ENCODE measurements at places on chromosomes 5 and 9.

GRCh38 chr9:127915801-127916719, 781 bp downstream of the ST6GALNAC4 start:
- DNase-seq = no peak

GRCh38 chr9:14245901-14246525, 67.9 kb downstream of the NFIB start:
- DNase-seq = no peak

DNA sequence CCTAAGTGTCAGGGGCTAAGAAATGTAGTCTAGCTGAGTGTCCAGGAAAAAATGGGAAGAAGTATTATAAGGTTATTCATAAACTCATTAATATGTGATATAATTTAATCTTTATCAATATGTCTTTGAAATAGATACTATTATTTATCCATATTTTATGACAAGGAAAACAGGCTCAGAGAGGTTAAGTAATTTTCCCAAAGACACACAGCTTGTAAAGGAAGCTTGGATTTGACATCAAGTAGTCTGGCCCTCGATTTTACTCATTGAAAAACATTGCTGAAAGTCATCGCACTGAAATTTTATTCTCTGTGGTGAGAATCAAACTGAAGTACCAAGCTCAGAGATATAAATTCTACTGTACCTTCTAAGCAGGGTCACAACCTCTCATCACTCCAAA, 276.9 kb downstream of the MSX2 start:
- DNase-seq = no peak

- no peak for DNase-seq
These were observed 105.6 kb upstream of the DAPK1 start for GRCh38 chr9:87392086-87392485.

DNA sequence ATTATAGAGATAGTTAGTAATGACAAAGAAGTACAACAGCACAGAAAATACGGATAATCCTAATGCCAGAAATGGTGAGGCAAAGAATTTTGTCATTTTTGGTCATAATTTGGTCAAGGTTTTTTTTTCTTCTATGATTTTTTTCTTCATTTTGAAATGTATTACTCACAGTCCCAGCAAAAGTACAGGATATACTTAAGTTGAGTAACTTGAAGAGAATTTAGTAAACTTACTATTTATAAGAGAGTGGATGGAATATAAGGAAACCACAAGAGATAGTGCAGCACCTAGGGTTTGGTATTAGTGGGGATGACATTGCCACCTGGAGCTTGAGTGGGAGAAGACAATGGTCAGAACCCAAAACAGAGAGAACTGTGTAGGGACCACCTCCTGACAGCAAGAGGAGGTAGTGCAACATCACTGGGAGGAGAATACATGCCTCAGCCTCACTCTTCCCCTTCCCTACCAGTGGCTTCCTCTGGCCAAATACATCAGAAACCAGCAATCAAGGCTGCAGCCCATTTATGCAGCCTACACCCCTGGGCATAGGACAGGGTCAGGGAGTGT, 434.5 kb upstream of the TRPC7 start:
- DNase-seq = no peak

- DNase-seq = no peak
These were observed 66.3 kb upstream of the COL5A1 start for GRCh38 chr9:134575103-134575900.

- peak; percentile 69 for DNase-seq
These were observed 14.6 kb downstream of the PLEKHG4B start for GRCh38 chr5:106587-106986.

GRCh38 chr9:127613583-127613954, 1.5 kb downstream of the STXBP1 start:
- DNase-seq = no peak

DNA sequence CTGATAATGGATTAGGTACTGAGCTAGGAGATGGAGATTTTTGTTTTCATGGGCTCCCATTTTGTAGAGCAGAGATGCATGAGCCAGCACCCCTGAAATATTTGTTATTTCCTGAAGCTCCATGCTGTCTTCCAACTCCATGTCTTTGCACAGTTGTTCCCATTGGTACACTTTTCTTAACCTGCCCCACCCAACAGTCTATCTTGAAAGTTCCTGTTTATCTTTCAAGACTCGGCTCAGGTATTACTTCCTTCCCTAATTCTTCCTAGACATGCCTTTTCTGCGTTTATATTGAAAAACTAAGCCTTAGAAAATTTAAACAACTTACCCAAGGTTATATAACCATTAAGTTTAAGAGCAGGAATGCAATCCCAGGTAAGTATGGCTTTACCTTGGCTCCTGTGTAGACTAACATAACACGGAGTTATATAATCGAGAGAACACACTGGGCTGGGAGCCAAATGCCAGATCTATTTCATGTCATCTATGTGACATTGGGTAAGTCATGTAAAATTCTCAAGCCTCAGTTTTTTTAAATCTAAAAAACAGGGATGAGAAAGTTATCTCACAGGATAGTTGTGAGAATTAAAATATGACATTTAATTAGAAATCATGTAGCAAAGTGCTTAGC, 67.4 kb downstream of the LIX1 start:
- DNase-seq = no peak

DNA sequence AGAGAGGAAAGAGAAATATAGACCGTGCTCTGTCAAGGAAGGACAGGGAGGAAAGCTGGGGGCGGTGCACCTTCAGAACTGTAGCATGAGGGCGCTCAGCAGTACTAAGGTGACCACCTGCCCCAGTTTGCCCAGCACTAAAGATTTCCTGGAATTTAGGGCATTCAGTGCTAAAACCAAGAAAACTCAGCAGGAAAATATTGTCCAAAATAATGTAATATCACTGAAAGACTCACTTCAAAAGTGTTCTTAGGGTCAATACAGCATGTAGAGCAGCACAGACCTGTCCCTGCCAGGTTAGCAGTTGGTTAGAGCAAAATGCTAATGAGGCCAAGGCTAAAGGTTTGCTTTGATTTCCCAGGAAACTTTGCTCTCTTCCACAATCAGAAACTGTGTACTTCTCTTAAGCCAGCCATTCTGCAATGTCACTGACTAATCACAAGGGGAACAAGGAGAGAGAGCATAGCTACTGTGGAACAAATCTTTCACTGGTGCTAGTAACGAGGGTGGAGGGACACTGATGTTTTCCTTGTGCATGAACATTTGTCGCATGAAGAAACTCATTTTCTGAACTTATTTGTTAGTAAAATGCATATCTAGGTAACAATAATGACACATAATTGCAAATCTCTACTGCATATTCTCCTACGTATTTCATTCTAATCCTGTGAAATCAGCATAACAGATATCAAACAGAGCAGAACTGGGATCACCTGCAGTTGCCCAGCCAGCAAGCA, 53.0 kb upstream of the GRAMD2B start:
- DNase-seq = no peak

GRCh38 chr5:79886456-79886855, 104.6 kb downstream of the MTX3 start:
- no peak for DNase-seq

DNA sequence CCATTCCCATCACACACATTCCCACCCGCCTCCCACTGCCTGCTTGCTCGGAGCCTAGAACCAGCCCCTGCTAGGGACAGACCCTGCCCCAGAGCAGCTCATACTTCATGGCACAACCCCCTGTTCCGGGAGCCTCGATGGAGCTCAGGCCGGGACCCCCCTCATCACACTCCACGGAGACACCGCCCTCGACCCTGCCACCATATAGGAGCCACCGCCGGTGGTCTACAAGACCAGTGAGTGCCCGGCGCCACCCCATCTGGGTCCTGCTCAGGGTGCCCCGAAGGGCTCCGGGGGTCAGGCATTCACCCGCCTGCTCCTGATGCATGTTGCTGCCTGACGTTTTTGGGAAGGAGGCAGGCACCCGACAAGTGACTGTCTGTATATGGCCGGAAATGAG, 65.5 kb upstream of the RXRA start:
- DNase-seq = no peak

- DNase-seq = no peak
These were observed 2.6 kb downstream of the STRBP start for GRCh38 chr9:123265833-123266232.

DNA sequence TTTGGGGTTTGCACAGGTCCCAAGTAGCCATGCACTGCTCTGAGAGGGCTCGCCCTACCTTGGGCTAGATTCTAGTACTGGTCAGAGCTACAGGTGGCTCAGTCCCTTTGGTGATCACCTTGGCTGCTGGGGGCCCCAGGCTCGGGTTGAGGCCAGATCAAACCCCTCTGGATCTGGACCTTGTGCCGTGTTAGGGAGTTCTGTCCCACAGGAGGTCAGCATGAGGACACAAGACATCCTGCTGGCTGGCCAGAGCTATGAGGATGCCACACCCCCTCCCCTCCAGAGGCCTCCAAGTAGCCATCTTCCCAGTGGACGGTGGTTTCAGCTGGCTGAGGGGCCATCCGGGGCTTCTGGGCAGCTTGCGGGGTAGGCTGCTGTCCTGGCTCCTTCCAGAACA, 10.6 kb downstream of the CDK20 start:
- no peak for DNase-seq

DNA sequence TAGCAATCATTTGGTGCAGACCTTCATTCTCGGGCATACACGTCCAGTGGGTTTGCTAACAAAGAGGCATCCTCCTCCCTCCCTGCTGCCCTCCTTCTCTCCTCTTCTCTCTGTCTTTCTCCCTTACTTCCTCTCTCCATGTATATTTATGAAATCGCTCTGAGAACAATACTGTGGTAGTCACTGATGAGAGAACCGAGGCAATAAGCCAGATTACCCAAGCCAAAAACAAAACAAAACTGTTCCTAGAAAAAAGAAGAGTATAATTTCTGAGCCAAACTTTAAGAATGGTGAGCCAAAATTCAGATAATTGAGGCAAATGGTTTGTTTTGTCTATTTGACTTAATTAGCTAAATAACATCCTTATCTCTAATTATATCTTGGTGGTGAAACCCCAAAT, 15.8 kb upstream of the HMHB1 start:
- no peak for DNase-seq

- DNase-seq = no peak
These were observed 6.7 kb downstream of the EPB41L4A start for GRCh38 chr5:112412346-112412745.

GRCh38 chr9:136996361-136997292, at the start of gene CLIC3:
CLIC3 (minus strand) TSS chr9:136996568; CDS start chr9:136996543, 25 bp downstream.
- peak; percentile 28 for DNase-seq

DNA sequence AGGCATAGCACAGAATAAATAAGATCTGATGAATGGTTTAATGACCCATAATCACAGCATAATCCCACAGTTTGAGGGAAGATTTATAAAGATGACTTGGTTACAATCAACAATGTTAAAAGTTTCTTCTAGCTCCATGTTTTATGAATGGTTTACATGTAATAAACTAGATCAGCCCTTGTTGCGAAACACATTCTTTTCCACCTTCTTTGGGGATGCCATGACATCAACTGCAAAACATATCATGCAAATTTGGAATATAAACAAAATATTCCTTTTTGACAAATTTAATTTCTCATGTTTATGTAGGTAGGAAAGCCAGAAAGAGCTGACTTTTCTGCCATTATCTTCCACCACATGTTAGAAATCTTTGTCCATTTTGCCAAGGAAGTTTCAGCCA, 979.5 kb downstream of the MAT2B start:
- no peak for DNase-seq

DNA sequence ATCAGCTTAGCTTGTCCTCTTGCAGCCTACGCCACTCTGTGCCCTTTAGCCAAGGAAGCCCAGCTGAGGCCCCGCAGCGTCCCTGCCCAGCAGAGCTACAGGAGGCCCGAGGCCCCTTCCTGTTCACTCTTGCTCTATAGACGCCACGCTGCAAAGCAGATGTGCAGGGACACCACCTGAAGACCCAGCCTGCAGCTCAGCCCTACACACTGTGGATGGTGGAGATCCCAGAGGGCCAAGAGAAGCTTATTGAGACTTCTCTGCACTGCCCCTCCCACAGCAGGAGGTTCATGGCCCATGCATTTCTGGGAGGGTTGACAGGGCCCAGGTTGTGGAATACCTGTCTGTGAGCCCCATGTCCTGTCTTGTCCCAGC, 33.6 kb downstream of the IRF1 start:
- DNase-seq = no peak

DNA sequence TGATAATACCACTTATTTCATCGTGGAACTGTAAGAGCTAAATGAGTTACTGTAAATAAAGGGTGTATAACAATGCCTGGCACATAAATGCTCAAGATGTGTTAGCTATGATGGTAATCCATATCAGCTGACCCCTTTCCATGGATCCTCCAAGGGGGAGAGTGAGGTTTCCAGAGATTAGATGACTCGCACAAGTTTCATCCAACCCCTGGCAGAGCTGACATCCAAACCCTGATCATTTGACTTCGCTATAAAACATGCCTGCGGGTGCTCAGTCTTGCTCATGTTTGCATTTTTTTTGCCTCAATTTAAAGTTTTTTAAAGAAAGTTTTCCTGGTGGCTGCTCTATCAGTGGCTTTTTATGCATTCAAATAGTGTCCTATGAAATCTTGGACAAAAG, 145.7 kb upstream of the SMIM23 start:
- no peak for DNase-seq

DNA sequence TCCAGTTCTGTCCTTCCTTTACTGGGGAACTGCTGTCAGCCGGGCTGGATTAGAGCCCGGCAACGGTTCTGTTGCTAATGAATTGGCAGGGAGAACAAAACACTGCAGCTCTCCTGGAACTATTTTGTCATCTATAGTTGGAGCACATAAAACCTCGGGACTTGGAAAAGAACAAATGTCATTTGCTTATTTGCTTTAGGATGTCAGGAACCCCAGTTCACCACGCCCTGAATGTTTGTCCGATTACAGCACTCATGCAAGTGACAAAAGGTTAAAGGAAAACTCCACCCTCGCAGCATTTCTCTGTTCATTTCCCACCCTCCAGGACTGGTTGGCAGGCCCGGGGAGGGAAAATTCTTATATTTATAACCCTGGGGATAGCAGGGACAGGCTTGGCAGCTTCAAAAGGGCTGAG, 66.4 kb upstream of the PLPP1 start:
- peak; percentile 74 for DNase-seq

DNA sequence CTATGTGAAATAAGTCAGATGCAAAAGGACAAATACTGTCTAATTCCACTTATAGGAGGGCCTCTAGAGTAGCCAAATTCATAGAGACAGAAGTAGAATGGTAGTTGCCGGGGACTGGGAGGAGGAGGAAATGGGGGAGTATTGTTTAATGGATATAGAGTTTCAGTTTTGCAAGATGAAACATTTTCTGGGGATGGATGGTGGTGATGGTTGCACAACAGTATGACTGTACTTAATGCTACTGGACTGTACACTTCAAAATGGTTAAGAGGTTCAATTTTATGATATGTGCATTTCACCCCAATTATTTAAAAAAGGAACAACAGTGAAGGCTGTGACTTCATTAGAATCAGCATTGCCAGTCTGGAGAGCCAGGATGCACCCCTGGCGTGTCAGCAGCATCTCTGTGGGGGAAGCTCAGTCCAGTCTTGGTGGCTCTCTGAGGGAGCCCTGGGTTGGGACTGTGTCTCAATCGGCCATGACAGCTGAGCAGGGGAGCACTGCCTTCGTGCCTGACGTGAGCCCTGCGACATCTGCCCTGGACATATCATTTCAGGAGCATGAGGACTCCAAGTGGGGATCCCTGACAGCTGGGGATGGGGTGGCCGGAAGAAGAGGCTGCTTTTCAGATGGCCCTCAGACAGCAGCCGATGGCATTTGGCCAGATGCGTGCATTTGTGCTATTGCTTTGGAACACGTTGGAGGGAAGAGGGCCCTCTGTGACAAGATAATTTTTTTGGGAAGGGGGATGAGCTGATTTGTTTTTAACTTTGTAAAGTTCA, 130.8 kb upstream of the STC2 start:
- no peak for DNase-seq

All from NCI-H345 (cell line).